ENCODE measurements at places on chromosomes 2 and 18. TPM values are rescaled to one million over a fixed set of nuclear protein-coding genes. Genes with fewer than 3 reads are reported as not detected.

DNA sequence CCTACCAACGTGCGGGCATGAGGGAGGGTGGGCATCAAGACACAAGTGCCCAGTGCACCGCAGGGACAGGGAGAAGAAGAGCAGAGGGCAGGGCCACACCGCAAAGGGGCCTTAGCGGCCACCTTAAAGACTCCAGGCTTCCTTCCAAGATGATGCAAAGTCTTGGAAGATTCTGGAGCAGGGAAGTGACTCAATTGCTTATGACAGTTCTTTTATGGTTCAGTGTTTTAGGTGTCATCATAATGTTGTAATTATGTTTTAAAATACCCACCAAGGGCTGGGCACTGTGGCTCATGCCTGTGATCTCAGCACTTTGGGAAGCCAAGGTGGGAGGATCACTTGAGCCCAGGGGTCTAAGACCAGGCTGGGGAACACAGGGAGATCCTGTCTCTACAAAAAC, 44.5 kb upstream of the SEMA4C start:
- DNase-seq: no peak

GRCh38 chr2:226623587-226624368, 175.8 kb downstream of the IRS1 start:
- DNase-seq: no peak

DNA sequence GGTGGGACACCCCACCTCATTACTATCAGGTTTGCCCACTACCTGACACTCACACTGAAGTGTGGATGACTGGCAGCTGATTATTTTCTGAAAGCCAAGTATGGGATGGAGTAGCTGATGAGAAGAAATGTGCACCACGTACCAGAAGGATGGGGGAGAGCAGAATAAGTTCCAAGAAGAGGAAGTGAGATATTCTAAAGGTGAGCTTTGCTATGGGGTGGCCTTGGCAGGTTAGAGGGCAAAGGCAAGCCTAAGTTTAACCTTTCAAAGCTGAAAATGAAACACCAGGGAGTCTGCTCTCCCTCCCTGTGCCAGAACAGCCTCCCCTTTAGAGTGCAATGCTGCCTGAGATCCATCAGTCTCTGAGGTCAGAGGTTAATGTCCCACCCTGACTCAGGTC, 196.1 kb upstream of the OSR1 start:
- no peak for DNase-seq

GRCh38 chr2:9310377-9310776, 103.8 kb downstream of the ASAP2 start:
- DNase-seq: no peak

GRCh38 chr2:234306426-234307173, 190.3 kb downstream of the ARL4C start:
- no peak for DNase-seq

Gene CNOT11
- total RNA-seq: 18.5 TPM

Gene DHRS9
- total RNA-seq: not detected

DNA sequence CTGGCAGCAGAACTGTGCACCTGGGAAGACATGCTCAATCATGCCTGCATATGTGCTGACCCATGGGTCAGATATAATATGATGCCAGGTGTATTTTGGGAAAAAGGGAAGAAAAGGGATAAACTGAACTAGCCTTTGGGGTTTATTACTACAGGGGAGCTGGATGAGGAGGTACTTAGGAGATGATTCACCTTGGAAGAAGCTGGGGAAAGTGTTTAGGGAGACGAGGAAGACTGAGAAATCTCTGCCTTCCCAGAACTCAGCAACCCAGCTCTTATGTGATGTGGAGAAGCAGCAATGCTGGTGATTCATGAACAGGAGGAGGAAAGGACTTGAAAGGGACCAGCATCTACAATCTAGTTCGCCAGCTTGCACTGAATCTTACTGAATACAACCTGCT, 110.2 kb downstream of the BARD1 start:
- DNase-seq: no peak

DNA sequence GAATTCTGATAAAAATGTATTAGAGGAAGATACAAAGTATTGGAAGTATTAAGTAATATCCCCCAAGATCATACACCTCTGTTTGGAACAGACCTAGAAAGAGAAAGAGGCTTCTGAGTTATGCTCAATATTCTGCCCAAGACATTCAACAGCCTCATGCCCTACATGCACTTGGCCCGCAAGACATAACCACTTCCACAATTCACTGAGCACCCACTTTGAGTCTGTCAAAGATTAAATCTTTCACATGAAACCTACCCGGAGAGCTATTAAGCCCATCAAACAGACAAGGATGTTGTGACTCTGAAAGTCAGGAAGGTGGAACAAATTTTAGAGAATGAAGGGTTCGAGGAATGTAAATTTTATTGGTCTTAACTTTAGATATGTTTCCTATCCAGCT, 344.7 kb upstream of the SYT4 start:
- DNase-seq: no peak

Gene FBLN7
- total RNA-seq: 6.6 TPM
